NCI-H446 (cell line): ENCODE measurements at places on chromosomes 4 and X.

DNA sequence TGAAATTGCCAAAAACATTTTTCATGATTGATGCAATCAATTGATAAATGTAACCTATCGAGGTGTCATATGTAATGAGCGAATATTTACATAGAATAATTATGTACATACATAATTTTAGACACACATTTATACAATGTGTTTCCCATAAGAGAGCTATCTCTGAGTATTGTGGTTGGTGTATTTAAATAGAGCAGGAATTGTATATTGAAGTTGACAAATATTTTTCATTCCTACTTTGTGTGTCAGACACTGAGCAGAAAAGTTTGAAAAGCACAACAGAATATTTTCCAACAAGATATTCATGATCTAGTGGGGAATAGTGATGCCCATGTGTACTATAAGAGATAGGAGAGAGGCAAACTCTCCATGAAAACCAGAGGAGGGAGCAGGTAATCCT, 295.2 kb downstream of the ANKRD50 start:
- DNase-seq, result no peak

DNA sequence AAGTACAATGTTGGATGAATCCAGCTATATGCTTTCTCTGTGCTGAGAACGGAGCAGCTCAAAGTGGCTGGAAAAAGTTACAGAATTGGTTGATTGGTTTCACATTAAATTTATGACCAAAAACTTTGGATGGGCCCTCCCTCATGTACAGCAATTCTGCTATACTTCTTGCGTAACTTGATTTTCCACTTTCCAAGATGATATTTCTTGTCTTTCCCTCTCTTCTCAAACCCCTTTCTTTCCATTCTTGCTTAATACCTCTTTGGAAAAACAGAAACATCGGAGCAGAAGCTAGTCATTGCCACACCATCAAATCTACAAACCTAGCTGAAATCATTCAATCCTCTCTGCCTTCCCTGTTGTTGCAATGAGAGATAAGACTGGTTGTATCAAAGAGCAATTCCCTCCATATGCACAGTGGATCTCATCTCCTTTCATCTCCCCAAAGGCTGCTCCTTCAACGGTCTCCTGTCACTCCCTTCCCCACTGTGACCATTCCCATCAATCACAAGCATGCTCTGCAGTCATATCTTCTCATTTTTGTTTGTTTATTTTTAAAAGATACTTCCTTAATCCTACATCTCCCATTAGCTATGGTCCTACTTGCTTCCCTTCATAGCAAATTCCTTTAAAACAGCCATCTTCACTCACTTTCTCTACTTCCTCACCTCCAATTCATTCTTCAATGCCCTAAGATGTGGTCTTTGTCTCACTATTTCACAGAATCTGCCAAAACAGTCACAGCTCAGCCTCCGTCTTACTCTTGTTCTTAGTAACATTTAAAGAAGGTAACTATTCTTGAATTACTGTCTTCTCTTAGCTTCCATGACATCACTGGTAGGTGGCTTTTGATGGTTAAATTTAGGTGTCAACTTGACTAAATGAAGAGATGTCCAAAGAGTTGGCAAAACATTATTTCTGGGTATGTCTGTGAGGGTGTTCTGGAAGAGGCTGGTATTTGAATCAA, 145.5 kb downstream of the FAM13A start:
- DNase-seq, result no peak

GRCh38 chrX:133859336-133859735, 126.1 kb downstream of the GPC3 start:
- DNase-seq, result no peak

DNA sequence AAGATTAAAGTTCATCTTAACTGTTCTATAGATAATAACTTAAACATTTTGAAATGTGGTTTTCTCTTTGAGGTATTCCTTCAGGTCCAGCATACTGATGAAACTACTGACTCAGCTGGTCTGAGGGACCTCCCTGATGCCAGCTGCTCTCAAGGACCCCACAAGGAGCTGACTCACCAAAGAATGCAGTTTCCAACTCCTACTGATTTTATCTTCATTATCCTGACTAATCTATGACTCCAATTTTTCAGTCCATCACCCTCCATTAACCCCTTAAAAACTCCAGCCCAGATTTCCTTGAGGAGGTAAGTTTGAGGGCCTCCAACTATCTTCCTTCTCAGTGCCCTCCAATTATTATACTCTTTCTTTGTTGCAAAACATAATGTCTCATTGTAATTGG, 1.4 kb upstream of the UGT2B4 start:
- DNase-seq, result no peak

DNA sequence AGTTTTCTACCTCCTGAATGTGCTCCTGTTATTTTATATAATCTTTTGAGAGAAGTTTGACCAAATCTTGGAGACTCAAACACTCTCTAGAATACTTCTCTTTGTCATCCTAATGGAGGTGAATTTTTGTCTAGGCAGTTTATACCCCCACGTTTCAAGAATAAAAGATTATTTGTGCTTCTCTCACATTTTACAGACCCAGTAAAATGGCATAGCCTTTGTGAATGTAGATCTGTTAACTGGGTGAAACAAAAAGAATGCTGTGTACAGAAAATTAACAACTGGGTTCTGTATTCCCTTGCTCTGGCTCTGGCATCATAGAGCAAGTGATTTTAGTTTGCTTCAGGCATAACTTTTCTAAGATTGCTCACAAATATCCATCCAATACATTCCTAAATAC, 26.1 kb downstream of the GASK1B start:
- DNase-seq, result no peak

- DNase-seq, result no peak
Measured at GRCh38 chr4:7025040-7025602, 18.1 kb upstream of the TADA2B start.

DNA sequence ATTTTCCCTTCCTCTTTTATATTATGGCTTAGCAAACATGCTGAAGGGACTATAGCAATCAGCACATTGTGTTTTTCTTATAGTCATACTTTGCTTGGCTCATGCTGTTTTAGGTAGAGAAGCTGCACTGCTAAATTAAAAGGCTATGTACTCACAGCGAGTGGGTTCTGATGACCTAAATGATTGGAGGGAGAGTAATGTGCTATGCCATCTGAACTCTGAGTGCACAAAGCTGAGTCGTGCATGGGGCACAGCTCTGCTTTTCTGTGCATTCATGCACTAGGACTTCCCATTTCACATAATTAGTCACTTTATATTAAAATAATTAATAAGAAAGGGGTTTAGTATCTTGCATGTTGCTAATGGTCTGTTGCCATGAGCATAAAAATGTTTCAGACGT, 132.7 kb upstream of the ADGRL3 start:
- DNase-seq, result no peak

GRCh38 chrX:39969819-39970504, 127.8 kb downstream of the BCOR start:
- DNase-seq, result no peak

- no peak for DNase-seq
Measured at GRCh38 chr4:7068279-7068842, 497 bp upstream of the GRPEL1 start.

DNA sequence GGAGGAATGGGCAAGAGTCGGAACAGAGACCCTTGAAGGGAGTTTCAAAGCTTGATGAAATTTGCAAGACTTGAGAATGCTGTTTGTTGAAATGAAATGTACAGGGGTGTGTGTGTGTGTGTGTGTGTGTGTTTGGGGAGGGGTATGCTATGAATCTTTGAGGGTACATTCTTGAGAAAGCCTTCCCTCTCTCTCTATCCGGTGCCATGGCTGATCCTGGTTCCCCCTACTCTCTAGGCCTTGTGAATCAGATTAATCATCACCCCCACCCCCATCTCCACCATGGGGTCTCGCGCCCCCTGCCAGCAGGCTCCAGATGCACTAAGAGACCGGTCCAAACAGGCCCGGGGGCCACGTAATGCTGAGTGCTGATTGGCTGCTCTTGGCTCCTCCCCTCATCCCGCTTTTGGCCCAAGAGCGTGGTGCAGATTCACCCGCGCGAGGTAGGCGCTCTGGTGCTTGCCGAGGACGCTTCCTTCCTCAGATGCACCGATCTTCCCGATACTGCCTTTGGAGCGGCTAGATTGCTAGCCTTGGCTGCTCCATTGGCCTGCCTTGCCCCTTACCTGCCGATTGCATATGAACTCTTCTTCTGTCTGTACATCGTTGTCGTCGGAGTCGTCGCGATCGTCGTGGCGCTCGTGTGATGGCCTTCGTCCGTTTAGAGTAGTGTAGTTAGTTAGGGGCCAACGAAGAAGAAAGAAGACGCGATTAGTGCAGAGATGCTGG, at the start of gene HTR2C:
Gene HTR2C, plus strand, starts transcription at position 441 of the 729 bp plus-strand sequence. CDS start 142,851 bp downstream, outside the sequence.
- no peak for DNase-seq

- DNase-seq, result no peak
Measured at GRCh38 chr4:40180356-40180755, 16.5 kb upstream of the RHOH start.

DNA sequence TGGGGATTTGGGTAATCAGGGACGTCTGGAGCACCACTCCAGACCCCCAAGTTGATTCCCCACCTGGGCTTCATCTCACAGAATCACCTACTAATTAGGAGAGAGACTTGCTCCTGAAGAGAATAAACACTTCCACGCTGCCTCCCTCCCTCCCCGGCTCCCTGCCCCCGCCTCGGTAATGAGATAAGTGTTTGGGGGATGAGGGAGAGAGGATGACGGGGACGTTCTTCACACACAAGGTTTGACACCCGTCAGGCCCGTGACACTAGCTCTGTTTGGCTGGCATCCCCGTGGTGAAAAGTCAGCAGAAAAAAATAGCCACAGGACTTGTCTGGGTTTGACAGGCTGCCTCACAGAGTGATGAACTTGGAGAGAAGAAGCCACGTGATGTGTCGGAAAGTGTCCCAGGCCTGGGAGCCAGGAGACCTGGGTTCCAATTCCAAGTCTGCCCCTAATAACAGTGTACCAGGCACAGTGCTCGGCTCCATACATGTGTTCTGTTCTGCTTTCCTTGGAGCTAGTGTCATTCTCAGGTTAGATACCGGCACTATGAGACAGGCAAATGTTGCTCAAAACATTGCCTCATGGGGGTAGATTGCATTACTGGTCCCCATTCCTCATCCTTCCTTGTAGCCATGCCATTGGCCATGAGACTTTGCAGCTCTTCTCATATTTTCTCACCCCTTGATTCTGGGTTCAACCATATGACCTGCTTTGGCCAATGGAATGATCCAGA, 578.0 kb downstream of the BCOR start:
- no peak for DNase-seq

- DNase-seq, result no peak
Measured at GRCh38 chrX:41779030-41779564, 55.1 kb downstream of the GPR82 start.

DNA sequence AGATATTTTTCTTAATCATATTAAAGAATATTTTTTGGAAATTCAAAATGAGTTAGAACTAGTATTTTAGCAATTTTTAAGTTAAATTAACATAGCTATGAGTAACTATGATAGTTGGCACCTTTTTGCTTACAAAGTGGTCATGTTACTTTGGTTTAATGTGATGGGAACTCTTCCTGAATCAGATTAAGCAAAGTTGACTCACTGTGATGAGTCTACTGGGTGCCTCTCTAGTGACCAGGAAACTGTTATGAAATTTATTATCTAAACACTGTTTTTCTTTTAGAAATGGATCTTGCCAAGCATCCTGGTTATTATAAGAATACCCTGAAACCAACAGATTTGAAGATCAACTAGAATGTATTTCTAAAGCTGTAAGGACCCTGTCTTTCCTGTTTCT, 985.8 kb downstream of the TRAM1L1 start:
- DNase-seq, result no peak

GRCh38 chrX:78452356-78452755, 124.9 kb upstream of the CYSLTR1 start:
- no peak for DNase-seq

DNA sequence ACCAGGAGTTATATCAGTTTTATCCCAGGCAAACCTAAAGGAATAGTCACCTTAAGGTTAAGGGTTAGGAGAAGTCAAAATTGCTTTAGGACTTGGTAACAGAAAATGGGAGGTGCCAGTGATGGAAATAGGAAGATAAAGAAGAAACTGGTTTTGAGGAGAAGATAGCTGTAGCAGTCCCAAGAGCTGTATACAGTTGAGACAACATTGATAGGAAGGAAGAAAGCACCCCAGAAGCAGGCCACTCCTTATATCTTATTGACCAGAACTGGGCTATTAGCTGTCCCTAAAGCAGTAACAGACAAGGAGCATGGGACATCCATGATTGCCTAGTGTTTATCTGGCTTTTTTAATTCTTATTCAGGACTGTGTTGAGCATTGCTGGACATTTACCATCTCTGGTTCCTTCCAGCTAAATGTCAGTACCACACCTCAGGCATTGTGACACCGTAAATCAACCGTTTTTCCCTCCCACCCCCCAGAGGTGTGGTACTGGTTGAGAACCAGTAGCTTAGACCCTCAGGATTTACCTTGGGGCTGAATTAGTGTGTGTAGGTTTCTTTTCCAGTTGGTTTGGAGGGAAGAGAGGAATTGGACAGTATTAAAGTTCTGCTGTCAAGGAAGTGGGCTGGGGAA, 2.0 kb upstream of the PGRMC2 start:
- no peak for DNase-seq

- peak; percentile 29 for DNase-seq
Measured at GRCh38 chr4:117225471-117225870, 140.1 kb upstream of the TRAM1L1 start.

- no peak for DNase-seq
Measured at GRCh38 chr4:113043591-113043990, 5.9 kb upstream of the ANK2 start.

- DNase-seq, result no peak
Measured at GRCh38 chr4:182918044-182918607, 940 bp upstream of the DCTD start.

GRCh38 chrX:56726605-56727004, 2.4 kb upstream of the NBDY start:
- DNase-seq, result peak; percentile 52

DNA sequence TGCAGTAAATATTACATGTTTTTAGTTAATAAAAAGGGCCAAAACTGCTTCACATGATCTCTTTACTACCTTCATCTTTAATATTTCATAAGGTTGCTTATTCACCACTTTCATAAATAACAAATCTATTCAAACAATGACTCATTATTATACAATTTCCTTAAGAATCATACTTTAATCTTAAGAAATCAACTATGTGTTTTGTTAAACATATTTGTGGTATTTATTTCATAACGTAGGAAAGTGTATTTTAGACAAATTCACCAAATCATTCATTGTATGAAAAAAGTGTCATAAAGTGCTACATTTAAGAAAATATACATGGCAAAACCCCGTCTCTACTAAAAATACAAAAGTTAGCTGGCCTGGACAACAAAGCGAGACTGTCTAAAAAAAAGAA, 150.5 kb upstream of the RXFP1 start:
- no peak for DNase-seq

DNA sequence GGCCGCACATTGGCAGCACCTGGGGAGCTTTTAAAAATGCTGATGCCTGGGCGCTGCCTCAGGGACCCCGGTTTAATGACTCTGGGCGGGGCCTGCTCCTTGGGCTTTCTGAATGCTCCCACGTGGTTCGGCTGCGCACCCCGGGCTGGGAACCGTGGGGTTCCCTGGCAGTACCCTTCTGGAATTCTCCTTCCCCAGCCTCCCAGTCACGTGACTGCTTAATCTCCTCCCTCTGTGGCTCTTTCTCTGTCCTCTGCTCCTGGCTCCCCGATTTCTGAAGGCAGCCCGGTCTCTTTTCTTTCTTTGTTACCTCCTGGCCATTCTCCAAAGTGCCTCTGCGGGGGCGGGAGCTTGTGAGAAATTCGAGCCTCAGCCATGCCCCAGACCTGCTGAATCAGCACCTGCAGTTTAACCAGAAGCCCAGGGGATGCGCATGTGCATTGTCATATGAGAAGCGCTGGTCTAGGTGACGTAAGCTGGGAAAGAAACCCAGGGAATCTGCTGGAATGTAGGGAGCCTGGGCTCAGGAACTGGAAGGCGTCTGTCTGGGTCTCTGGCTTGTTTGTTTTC, 16.6 kb downstream of the CLCN4 start:
- DNase-seq, result no peak

- no peak for DNase-seq
Measured at GRCh38 chr4:11625211-11625610, 196.5 kb upstream of the HS3ST1 start.
